ENCODE measurements at places on chromosomes 4 and X.

DNA sequence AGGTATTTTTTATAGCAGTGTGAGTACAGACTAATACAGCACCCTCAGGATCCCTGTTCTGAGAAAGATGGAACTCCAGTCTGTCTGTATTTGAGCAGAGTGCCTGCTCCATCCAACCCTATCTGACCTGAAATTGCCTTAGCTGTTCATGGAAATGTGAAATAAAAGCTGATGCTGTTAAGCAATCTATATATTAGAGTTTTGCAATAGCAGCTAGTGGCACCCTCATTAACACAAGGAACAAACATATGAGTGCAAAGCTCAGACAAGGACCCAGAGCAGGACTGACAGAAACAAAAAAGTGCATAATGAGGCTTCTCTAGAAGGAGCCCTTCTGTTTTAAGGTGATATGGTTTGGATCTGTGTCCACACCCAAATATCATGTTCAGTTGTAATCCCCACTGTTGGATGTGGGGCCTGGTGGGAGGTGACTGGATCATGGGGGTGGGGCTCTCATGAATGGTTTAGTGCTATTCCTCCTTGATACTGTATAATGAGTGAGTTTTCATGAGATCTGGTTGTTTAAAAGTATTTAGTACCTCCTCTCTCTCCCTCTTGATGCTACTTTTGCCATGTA is 272.9 kb upstream of the KLF3 start:
- no peak for DNase-seq

DNA sequence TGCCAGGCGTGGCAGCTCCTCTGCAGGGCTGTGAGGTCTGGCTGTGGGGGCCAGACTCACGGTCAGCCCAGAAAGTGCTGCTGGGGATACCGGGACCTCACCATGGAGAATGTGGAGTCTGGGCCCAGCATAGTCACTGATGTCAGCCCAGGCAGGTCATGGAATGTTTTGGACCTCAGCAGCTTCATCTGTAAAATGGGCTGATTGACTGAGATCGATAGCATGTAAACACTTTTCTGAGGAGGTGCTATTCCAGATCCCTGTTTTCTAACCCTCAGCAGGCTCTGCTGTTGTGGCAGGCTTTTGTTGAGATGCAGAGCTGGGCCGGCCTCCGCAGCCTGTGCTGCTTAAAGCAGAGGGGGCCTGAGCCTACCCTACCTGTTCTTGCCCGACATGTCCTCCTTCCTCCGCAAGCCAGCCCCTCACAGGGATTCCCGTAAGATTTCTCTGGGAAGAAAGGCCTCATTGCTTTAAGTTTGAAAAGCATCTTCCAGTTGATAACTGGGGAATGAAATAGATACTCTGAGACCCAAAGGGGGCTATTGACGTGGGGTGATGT is 38.3 kb upstream of the HGFAC start:
- no peak for DNase-seq

GRCh38 chrX:106281383-106281782 is 113.3 kb downstream of the PWWP3B start:
- DNase-seq = no peak

DNA sequence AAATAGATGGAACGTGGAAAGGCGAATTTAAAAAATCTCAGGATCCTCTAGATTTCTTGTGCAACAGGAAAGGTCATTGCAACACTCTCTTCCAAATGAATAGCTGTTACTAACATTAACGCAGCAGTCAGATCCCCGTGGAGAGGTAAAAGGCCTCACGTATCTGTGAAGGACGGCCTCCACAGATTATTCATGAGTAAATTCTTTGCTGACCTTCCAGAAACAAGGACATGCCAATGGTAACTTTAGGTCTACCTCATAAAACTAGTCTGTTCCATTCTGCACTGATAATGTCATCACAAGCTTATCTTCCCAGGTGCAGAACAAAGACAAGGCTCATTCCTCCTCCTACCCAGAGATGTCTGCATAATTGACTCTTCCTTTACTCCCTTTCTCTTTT is 16.1 kb upstream of the REPS2 start:
- DNase-seq = no peak

DNA sequence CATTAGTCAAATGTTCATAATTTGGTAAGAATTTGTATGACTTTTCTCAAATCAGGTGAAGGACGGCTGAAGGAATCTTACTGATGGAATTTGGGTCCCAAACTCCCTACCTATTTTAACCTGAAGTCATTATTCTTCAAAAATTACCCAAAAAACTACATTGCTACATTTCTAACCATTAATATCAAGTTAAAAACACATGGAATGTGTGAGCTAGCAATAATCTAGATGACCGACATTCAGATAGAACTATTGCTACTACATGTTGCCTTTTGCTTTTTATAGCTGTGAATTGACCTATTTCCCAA is 25.3 kb upstream of the WWC2 start:
- no peak for DNase-seq

DNA sequence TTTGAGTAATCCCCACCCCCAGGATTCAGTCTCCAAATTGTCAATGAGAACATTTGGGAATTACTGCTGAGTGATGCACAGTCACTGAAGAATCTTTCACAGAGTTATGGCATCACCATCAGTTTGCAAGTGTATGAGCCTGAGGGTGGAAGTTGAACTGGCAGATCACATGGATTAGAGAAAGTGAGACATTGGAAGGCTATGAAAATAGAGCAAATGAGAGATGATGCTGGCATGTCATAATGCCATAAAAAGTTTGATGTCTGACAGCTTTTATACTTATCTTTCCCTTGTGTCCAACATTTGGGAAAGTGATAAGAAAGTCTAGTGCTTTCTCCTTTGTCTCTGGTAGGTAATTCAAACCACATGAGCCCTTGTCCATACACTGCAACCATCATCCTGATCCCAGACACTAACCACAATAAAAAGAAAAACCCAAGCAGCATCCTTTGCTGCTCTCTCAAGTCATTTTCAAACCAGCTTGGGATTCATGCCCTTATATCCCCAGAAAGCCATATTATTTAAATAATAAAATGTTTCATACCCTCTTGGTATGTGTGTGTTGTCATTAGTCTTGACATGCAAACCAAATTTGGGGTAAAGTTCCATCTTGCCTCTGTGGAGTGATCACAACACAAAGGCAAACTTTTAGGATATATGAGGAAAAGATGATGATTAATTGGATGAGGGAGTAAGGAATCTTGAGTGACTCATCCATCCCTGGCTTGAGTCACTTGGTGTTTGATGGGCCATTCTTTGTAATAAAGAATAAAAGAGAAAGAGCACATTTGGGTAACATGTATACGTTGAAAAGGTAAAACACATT is 438.9 kb downstream of the GRXCR1 start:
- no peak for DNase-seq
